Testis (tissue), 5 donors: ENCODE measurements at places on chromosomes 7 and 10. TPM values are rescaled to one million over a fixed set of nuclear protein-coding genes. Genes with fewer than 3 reads are reported as not detected.
A peak's percentile ranks its signal among the peaks of the same experiment; 100 is the strongest.

PRXL2A gene
- 104 TPM for total RNA-seq

ANLN gene
- total RNA-seq = 17.3 TPM

LIPJ gene
- total RNA-seq = 3.5 TPM

CACNB2 gene
- total RNA-seq = 4.8 TPM

NEUROD6 gene
- total RNA-seq = not detected

GIMAP1 gene
- total RNA-seq = 1.7 TPM

C10orf62 gene
- total RNA-seq = 108 TPM

SRRM3 gene
- 7.8 TPM for total RNA-seq

XRCC2 gene
- 5.7 TPM for total RNA-seq

GRCh38 chr10:114953047-114953446 is 15.1 kb downstream of the TRUB1 start:
- DNase-seq = no peak

- peak; percentile 76 for DNase-seq
Observed at GRCh38 chr10:46255801-46256747, 30.7 kb upstream of the ANTXRL start.

DNA sequence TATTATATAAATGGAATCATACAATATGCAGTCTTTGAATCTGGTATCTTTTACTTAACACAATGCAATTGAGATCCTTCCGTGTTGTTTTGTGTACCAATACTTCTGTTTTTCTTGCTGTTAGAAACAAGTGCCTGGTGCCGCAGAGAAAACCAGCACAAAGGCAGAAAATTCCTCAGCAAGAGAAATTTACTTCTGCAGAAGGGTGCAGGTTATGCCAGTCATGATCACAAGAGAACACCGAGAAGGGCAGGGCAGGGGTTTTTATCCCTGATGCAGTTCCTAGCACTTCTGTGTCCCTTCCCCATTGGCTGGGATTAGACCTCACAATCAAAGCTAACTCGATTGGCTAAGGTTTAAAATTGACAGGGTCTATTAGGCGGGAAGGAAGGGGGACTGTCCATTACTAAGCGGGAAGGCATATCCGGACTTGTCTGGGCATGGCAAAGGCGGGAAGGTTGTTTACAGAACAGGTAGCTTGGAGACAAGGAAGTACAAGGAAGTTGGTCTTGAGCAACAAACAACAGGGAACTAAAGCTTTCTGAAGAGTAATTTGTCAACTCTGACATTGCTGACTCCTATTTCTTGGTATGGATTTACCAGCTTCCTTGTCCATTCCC is 2.4 kb upstream of the ZNF33B start:
- DNase-seq = no peak

DNA sequence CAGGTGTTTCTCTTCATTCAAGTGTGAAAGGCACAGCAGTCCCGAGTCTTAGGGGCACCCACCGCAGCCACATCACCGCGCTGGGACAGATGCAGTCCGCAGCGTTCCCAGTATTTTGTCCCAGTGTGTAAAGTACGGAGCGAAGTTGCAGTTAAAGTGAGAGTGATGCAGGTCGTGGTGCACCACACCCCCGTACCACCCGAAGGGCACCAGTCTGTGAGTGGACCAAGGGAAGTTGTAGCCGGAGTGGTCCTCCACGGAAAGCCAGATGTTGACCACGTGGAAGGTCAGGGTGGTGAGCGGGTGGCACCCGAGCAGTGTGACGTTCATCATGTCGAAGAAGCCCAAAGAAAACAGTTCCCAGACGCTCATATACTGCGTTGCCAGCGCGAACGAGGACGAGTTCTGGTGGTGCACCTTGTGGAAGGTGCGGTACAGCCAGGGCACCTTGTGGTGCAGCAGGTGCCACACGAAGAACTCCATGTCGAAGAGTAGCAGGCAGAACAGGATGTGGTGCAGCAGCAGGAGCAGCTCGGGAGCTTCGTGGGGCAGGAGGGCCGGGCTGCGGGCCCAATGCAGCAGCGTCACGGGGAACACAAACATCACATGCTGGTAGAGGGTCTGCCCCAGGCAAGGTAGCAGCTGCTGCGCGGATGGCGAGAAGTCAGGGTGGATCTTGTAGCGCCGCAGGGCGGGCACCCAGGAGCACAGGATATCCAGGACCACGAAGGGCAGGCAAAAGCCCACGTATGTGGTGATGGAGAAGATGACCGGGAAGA is 526 bp downstream of the CH25H start:
- DNase-seq = peak; percentile 30

DNA sequence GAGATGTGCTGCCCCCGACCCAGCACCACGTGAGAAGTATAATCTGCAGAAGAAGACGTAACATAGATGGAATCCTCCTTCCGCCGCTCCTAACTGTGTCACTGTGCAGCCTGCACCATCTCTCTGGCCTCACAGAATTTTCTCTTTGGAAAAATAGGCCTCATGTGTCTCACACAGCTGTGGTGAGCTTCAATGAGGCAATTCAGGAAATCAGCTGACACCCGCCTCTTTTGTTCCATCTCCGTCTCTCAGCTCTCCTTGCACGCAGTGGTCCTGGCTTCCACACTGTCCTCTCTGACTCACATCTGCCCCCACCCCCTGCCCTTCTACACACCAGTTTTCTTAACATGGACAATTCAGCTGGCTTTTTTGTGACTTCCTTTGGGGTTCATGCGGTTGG is 7.2 kb downstream of the C10orf90 start:
- no peak for DNase-seq

DNA sequence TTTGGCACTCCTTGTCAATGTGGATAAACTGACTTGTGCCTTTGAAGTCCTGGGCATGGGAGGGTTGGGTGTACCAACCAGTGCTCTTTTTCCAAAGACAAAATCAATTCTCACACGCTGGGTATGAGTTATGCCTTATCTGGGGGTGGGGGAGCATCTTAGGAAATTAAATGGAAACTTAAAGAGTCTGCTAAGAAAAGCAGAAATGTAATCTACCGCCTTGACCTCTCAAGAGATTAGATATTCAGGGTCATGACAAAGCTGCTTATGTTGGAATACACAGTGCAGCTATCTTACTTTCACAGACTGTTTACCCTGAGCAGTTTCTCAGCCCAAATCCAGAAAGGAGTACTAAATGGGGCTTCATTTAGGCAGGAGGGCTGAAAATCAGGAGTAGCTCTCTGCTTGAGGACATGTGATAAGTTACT is 2.6 kb downstream of the MEST start:
- no peak for DNase-seq

GRCh38 chr7:89826121-89826520 is 328.1 kb upstream of the STEAP1 start:
- DNase-seq = no peak

- no peak for DNase-seq
Observed at GRCh38 chr10:43816351-43817321, 168.0 kb upstream of the ZNF32 start.

- peak; percentile 47 for DNase-seq
Observed at GRCh38 chr10:5976512-5977470, 552 bp downstream of the IL15RA start.

DNA sequence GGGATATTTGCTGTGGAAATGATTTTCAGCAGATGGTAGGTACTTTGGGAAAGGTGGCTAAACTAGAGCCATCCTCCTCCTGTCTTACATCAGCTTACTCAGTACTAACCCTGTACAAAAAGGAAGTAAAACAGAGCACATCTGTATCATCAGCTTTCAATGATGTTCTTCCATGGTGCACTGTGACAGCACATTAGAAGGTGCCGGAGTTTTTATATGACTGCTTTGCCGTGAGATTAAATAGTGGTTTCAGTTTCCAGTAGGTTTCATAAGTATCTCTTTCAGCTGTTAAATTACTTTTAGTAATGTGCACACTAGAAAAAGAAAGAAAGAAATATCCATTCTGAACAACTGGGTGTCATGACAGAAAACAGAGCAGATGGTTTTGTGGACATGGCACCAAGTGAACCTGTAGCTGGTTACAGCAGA is 86.5 kb downstream of the ARID5B start:
- DNase-seq = no peak

- no peak for DNase-seq
Observed at GRCh38 chr7:68247126-68247525, 1250.5 kb downstream of the TYW1 start.

DNA sequence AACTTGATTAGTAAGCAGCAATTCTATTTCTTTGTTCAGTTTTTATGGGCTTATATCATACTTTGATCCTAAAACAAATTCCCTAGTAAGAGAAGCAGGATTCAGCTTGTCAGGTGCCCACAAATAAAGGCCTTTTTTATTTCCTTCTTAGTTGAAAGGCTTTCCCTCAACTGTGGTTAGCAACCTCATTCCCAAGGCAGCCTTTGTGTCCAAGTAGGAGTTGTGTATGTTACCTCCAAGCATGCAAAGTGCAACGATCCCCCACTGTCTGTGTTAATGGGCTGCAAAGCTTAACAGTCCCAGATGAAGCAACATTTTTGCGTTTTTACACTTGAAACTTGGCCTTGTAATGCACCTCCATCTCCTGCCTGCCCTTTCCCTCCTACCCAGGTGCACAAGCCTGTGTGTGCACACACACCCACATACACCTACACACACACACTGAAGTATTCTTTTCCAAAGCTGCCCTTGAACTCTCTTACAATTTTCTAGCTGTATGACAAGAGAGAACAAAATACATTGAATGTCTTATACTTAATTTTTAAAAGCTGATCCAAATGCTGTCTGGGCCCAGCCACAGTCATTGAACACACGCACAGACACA is 278.2 kb downstream of the SNX13 start:
- no peak for DNase-seq

GRCh38 chr7:126715076-126715475 is 537.7 kb downstream of the GRM8 start:
- DNase-seq = no peak

- DNase-seq = no peak
Observed at GRCh38 chr10:125629758-125630376, 53.1 kb downstream of the TEX36 start.

GRCh38 chr7:90625562-90625961 is 29.4 kb downstream of the CDK14 start:
- no peak for DNase-seq

- DNase-seq = no peak
Observed at GRCh38 chr7:85172530-85172941, 14.3 kb downstream of the SEMA3D start.

- no peak for DNase-seq
Observed at GRCh38 chr10:5871596-5871995, 18.1 kb downstream of the ANKRD16 start.

GRCh38 chr7:24763303-24763901 is 6.1 kb upstream of the GSDME start:
- DNase-seq = no peak

DNA sequence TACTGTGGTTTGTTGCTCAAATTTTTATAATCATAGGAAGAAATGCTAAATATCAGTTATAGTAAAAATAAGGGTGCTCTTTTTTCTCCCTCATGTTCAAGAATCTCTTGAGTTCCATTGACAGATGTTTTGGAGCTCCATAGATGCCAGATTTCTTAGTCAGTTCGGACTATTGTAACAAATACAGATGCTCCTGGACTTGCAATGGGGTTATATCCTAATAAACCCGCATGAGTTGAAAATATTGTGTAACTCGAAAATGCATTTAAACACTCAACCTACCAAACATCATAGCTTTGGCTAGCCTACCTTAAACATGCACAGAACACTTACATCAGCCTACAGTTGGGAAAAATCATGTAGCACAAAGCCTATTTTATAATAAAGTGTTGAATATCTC is 100.7 kb upstream of the CSTF2T start:
- DNase-seq = no peak

DNA sequence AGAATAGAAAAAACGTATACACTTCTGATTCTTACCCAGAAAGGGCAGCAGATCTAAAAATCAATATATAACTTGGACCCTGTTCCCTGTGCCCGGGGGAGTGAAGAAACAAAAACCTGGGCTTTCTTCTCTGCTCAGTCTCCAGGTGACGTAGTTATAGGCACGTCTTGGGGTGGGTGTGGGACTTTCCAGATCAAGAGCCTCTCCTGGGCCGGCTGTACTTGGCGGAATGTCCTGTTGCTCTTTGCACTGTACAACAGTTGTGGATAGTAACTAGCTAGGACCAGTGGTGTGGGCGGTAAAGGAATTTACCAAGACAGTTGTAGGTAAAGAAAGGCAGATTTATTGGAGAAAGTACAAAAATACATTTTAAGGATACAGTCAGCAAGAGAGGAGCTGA is 40.4 kb upstream of the STEAP4 start:
- DNase-seq = no peak

GRCh38 chr7:30814700-30815387 is 43.6 kb downstream of the MINDY4 start:
- no peak for DNase-seq

- no peak for DNase-seq
Observed at GRCh38 chr7:69624435-69625230, 26.4 kb downstream of the AUTS2 start.

DNA sequence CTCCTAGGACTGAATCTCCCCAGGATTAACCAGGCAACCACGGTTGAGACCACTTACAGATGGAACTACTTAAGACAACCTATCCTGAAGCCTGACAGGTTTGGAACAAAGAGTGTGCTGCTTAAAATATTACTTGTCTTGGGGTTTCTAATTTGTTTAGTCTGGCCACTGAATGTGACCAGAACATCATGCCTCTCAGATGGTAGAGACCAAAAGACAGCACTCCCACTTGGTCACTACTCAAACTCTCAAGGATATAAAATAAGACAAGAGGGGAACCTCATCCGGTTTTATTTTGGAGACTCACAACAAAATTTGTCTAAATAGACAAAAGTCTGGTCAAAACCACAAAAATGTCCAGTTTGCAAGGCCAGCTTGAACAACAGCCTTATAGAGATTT is 15.3 kb downstream of the MRPL32 start:
- DNase-seq = no peak

DNA sequence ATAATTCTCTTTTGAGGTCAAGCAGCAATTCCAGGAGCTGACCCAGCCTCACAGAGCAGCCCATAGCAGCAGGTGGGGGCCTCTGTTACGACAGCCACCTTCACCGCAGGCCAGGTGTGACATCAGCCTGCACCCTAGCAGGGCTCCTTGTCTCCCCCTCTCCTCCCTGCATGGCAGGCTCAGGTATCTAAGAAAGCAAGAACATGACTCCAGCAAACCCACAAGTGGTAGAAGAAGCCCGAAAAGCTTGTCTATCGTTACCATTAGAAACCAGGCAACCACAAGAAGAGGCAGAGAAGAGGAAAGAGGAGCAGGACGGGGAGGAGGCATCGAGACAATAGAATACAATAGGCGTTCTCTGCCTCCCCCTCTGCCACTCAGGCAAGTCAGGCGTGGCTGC is 104.0 kb upstream of the PRR15 start:
- no peak for DNase-seq

DNA sequence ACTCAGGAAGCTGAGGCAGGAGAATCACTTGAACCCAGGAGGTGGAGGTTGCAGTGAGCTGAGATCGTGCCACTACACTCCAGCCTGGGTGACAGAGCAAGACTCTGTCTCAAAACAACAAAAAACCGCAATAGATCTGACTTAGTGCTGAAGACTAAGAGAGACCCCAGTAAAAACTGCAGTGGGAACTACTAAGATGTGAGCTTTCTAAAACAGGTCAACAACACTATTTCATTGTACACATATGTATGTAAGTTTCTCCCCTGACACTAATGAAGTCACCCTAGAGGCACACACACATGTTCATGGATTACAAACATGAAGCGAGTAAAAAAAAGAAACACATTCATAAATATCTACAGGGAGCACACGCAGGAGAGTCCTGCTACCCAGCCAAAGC is 68.3 kb downstream of the PDE1C start:
- no peak for DNase-seq
